ENCODE measurements at places on chromosomes 12 and 14.

DNA sequence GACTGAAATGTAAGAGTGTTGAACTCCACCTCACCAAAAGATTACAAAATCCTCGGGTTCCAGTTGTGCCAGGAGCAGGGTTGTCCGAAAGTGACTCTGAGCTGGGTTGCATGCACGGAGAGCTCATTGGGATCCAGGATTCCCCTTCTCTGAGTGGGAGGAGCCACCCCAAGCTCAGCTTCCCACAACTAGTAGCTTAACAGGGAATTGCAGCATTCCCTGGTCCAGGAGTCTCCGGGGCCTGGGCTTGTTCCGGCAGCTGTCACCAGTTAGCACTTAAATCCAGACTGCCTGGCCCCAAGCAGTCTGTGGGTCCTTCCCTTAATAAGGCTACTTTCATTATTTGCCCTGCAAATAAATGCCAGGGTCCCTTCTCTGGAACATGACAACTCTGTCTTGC is 50.1 kb downstream of the CD9 start:
- no peak for DNase-seq

GRCh38 chr12:75660107-75660530 is 148.7 kb upstream of the KRR1 start:
- no peak for DNase-seq

DNA sequence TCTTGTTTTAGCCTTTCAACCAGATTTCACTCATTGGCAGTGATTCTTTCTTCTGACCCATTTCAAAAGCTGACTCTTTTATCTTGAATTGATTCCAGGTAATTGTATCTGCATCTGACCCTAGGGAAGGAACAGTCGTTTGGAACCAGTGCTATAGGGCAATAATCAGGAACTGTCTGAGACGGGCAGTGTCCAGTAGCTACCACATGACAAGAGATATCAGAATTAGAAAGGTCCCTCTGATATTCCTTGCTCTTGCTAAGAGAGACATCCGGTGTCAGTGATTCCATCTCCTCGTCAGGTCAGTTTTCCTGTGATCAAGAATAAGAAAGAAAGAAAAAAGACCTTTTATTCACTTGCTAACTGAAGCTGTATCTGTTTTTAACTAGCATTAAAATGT is 47.8 kb upstream of the PDE3A start:
- no peak for DNase-seq

GRCh38 chr14:92012121-92012748 is 27.6 kb downstream of the TRIP11 start:
- DNase-seq, result no peak

- DNase-seq, result no peak
Observed at GRCh38 chr12:9760699-9761418, at the start of gene CD69. Gene CD69, minus strand, starts transcription at chr12:9760901. Its CDS starts 81 bp downstream, at chr12:9760820.

- DNase-seq, result no peak
Observed at GRCh38 chr14:54048736-54049135, 92.1 kb upstream of the BMP4 start.

DNA sequence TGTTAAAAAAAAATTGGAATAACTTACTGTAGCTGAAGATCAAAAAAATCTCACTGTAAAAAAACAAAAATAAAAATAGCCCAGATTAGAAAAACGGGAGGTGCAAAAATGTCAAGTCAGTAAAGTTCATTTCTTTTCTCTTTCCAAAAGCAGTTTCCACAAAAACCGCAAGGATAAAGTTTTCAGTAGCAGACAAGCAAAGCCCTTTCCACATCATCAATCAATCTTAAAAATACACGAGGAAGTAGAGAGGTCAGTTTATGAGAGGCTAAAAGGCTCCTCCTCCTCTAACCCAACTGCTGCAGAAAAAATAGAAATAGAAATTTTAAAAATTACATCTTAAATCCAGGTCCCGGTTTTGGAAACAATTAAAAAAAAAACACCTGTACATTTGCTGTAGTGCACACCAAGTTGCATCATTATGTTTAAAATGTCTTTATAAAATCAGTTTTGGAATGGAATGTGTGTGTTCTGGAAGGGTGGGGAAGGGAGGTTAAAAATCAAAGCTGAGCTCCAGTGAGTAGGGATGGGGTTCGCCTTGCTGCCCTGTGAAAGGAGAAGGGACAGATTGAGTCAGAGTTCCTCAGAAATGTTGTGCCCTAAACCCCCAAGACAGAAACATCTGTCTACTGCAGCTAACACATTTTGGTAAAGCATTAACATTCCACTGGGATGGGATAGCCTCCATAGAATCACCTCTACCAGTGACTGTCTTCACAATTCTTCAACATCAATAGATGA is 5.8 kb downstream of the HNRNPC start:
- no peak for DNase-seq

DNA sequence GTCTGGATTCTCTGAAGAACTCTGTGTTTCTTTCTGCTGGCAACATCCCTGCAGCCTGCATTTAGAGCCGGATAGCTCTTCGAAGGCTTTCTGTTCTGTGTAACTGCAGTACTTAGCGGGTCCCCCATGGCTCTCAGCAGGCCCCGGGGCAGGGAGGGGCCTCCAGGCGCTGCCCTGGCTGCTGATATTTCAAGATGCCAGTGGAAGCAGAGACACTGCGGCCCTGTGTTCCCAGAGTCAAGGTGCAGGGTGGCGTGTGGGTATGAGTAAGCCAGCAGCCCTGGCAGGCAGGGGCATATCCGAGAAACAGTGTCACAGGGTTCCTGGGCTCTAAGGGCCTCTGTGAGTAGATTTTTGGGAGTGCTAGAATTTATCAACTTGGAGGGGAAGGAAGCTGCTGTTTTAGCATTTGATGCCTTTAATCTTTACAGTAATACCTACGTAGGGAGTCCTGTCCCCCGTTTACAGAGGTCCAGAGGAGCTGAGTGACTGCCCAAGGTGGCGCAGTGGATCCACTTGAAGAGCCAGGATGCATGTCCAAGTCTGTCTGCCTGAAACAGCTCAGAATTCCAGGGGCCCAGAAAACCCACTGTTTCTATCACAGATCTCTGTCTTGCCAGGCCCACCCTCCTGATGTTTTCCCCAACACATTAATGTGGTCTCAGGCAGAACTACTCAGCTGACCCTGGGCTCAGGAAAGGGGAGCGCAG is 16.2 kb downstream of the ESRRB start:
- no peak for DNase-seq

DNA sequence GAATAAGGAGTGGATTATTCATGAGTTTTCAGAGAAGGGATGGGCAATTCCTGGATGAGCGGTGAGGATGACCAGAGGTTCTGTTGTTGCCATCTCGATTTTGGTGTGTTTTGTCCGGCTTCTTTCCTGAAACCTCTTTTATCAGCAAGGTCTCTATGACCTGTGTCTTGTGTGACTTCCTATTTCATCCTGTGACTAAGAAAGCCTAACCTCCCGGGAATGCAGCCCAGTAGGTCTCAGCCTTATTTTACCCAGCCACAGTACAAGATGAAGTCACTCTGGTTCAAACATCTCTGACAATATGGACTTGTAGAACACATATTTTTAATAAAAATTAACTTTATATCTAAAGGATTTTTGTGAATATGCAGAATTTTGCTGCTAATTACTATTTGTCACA is 716.4 kb downstream of the FSCB start:
- no peak for DNase-seq

DNA sequence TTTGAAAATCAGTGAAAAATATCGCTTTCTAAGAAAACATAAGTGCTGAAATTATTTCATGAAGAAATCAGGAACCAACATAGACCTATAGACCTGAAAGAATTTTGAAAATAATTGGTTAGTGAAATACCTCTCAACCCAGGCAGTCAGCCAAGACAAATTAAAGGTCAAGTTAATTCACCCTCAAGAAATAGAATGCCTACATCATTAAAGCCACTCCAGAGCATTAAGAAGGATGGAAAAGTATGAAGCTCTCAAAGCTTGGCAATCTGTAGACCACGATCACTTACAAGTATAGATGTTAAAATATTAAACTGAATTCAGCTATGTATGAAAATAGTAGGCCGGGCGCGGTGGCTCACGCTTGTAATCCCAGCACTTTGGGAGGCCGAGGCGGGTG is 48.3 kb downstream of the SFSWAP start:
- DNase-seq, result no peak

DNA sequence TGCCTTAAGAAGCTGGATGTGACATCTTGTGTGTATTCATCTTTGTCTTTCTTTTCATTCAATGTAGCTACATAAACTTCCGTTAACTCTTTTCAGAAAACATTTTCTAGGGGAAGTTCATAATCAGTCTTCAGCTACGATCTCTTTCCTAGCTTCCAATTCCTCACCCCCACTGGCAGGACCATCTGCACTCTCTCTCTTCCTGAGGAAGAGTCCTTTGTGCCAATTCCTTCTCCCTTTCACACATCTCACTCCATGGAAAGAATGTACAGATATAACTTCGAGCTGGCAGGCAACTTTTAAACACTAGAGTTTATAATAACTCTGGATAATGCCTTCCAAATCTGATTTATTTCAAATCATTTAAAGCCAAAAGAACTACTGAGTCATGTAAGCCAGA is 495.7 kb downstream of the GALC start:
- DNase-seq, result no peak

DNA sequence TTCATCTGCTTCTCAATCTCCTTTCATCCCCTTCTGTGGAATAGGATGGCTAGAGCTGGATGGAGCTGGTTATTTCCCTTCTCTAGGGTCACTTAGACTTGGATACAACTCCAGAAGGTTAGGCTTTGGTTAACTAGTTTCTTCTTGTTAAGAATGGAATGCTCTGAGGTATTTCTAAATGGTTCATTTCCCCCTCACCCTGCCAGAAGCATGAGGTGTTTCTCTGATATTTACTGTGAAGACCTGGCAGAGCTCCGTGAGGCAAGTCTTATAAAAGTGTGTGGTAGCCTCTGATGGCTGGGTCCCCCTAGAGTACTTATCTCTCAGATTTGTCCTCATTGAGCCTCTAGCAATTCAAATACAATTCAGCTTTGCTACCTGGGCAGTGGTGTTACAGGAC is 207.9 kb downstream of the SLC16A7 start:
- DNase-seq, result no peak

- DNase-seq, result no peak
Observed at GRCh38 chr12:12072064-12072760, 1.5 kb downstream of the BCL2L14 start.

GRCh38 chr14:68286667-68287066 is 467.1 kb downstream of the RAD51B start:
- no peak for DNase-seq

- no peak for DNase-seq
Observed at GRCh38 chr14:101844219-101844618, 82.7 kb downstream of the PPP2R5C start.
